ENCODE measurements at places on chromosomes 11 and 22.
A peak's percentile ranks its signal among the peaks of the same experiment; 100 is the strongest.

DNA sequence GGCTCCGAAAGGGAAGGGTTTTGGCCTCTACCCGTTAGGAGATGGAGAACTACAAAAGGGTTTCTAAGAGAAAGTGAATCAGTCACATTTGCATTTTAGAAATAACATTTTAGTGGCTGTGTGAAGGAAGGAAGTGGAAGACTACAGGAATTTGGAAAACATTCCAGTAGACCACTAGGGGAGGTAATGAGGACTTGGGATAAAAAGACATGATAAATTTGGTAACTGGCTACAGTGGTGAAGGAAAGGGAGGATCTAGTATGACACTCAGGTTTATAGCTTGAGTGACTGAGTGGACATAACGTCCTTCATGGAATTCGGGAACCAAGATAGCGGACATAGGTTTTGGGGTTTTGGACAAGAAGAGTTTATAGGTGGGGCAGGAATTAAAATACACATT is 7.0 kb upstream of the RRM1 start:
- DNase-seq = no peak

DNA sequence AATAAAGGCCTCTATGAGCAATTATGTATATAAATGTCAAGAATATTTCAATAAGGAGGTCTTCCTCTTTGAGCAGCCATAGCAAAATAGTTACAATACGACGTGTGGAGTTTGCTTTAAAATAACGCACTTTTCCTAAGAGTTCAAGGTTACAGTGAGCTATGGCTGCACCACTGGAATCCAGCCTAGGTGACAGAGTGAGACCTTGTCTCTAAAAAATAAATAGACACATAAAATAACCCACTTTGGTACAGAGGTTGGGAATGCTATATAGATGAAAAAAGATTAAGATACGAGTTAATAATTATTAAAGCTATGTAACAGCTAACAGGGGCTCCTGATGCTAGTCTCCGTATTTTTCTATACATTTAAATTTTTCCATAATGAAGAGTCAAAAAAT is 12.6 kb downstream of the RAB6A start:
- DNase-seq = no peak

DNA sequence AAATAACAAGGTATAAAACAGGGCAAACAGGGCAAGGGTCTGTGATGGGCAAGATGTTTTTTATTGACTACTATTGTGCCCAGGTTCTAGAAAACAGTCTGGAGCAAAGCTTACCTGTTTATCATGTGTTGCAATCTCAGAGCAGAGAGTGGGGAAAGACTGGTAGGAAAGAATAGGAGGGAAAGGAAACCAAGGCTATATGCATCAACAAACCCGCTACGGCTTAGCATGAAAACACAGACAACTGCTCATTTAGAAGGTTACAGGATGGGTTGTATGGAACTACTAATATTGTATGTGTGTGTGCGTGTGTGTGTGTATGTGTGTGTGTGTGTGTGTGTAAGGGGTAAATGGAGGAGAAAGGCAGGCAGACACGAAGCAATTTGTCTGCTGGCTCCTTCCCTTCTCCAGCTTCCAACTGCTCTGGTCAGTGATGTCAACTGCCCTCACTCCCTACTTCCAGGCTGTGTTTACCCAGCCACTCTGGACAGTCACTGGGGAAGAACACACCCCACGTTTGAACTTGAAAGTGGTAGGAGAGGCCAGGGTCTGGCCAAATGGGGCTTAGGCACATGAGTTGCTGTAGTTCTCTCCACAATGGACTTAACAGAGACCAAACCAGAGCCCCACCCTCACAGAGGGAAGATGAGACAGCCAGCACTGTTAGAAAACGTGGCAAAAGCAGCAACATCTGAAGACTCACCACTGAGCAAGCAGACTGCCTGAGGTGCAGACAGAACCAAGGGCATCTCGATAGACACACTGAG is 47.0 kb downstream of the GAB2 start:
- DNase-seq = no peak

- peak; percentile 42 for DNase-seq
Observed at GRCh38 chr11:66278363-66279091, 552 bp downstream of the CNIH2 start.

- DNase-seq = peak; percentile 51
Observed at GRCh38 chr22:32050678-32051515, 7.8 kb downstream of the SLC5A1 start.

- peak; percentile 80 for DNase-seq
Observed at GRCh38 chr11:60970369-60970774, 1.1 kb upstream of the CD6 start.

- no peak for DNase-seq
Observed at GRCh38 chr22:25014896-25015755, 62.6 kb downstream of the KIAA1671 start.

- DNase-seq = no peak
Observed at GRCh38 chr22:36991206-36991605, 28.0 kb downstream of the TST start.

- no peak for DNase-seq
Observed at GRCh38 chr22:49972163-49973017, 11.8 kb downstream of the PIM3 start.

GRCh38 chr11:5257296-5257695 is 2.7 kb upstream of the HBG2 start:
- DNase-seq = no peak

DNA sequence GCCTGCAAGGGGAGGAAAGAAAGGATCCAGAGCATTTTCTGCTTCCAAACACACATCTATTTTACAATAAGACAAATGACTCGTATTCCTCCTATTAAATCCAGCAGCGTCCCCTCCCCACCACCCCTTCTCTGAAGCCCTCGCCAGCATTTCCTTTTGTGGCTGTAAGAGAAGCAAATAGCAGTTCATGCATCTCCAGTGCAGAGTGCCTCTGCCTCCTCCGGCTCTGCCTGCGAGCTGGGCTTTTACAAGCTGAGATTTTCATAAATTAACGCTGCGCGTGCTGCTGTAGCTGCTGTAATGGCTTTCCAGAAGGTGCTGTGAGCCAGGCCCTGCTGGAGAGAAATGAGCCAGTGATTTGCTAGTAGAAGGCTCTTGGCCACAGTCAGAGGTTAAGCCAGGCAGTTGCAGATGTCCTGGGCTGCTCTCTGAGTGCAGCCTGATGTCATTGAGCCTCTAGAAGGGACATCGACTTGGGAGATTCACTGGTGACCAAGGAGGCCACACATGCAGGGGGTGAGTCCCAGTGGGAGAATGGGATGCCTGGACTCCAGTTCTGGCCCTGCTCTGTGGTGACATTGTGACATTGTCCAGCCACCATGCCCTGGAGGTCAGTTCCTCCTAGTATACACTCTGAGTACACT is 134.5 kb upstream of the NAV2 start:
- DNase-seq = no peak

DNA sequence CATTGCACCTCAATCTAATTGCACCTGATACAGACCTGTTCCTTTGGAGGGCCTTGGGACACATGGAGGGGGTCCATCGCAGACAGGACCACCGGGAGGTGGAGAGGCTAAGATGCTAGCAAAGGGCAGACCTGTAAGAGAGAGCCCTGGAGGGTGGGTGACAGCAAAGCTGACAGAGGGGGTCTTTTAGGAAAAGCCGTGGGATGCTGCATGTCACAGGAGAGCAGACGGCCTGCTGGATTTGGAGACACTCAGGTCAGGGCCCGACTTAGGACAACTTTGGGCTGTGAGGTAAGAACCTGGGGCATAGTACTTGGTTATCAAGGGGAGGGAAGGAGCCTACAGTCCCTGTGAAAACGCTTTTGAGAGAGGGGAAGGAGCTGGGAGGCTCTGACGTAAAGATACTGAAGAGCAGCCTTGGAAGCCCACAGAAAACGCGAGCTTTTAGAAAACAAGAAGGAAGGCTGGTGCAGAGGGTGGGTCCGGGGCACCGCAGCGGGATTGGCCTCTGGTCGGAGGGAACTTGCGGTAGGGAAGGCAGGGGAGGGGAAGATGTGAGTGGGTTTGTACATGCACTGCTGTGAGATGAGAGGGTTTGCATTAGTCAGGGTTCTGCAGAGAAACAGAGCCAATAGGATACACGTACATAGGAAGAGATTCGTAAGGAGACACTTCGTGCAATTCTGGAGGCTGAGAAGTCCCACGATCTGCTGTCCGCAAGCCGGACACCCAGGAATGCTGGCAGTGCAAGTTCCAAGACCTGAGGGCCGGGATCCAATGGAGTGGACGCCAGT is 868.5 kb downstream of the TBC1D22A start:
- no peak for DNase-seq

- DNase-seq = no peak
Observed at GRCh38 chr11:93492464-93493251, 50.5 kb downstream of the SMCO4 start.

- no peak for DNase-seq
Observed at GRCh38 chr11:43943931-43944751, 1.7 kb downstream of the C11orf96 start.

GRCh38 chr11:1229471-1230120 is 6.7 kb downstream of the MUC5B start:
- DNase-seq = peak; percentile 34

- DNase-seq = no peak
Observed at GRCh38 chr11:114401311-114401710, 845 bp downstream of the RBM7 start.

- no peak for DNase-seq
Observed at GRCh38 chr11:92357344-92357743, 132.7 kb downstream of the FAT3 start.

- DNase-seq = no peak
Observed at GRCh38 chr11:46737699-46738098, 18.7 kb downstream of the F2 start.
